Central memory CD8-positive, alpha-beta T cell (primary cell): ENCODE measurements at places on chromosomes 6 and 20.
A peak's percentile ranks its signal among the peaks of the same experiment; 100 is the strongest.

DNA sequence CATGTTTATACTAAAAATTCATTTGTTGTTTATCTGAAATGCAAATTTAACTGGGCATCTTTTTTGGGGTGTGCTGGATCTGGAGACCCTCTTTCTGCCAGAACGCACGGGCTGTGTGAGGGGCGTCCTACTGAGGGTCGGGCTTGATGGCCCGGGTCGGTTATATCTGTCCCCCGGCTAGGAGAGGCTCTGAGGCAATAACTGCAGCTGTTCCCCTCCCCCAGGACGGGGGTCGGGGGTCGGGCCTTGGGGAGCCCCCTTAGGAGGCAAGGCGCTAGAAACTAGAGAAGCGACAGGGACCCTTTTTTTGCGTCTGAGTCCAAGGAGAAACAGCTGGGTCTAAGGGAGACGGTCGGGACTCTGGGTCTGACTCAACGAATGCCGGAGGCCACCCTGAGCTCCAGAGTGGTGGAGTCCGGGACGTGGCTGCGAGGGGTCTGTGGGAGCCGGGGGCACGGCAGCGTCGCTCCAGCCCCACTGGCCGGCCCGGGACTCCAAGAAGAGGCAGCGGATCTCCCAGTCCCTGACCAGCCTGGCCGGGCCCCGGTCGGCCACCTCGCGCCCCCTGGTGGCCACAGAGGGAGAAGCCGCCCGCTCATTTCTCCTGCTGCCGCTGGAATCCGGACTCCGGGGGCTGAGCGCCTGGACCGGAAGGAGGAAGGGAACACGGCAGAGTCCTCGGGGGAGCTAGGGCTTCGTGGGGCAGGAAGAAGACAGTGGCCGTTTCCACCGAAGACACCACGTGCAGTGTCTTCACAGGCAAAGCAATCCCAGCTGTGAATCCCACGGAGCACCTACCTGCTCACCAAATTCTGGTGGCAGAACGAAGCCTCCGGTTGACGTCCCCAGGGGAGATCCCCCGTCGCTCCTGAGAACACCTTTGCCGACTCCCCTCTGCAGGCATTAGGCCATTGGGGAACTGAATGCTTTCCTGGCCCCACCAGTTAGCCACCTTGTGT, 24.0 kb upstream of the SCML4 start:
- DNase-seq, result peak; percentile 81

DNA sequence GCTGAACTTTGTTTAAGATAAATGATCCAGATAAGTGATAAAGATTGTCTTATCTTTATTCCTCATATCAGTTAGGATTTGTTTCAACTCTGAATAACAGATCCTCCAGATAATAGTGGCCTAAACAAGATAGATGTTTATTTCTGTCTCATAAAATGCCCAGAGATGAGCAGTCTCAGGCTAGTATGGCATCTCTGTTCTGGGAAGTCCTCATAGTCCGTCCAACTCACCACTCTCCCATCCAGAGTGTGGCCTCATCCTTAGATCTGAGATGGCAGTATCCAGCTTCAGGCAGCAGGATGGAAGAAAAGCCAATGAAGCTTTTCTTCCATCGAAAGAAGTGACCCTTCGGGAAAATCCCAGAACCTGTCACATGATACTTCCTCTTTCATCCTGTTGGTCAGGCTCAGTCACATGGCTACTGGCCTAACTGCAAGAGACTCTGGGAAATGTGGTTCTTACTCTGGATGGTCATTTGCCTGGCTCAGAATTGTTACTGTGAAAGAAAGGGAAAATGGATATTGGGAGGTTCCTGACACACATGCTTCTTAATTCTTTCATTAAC, 29.4 kb upstream of the TAGAP start:
- DNase-seq, result no peak

GRCh38 chr6:11381801-11382513, 149.5 kb upstream of the NEDD9 start:
- peak; percentile 69 for DNase-seq

GRCh38 chr20:10427060-10427692, 6.8 kb downstream of the MKKS start:
- no peak for DNase-seq

DNA sequence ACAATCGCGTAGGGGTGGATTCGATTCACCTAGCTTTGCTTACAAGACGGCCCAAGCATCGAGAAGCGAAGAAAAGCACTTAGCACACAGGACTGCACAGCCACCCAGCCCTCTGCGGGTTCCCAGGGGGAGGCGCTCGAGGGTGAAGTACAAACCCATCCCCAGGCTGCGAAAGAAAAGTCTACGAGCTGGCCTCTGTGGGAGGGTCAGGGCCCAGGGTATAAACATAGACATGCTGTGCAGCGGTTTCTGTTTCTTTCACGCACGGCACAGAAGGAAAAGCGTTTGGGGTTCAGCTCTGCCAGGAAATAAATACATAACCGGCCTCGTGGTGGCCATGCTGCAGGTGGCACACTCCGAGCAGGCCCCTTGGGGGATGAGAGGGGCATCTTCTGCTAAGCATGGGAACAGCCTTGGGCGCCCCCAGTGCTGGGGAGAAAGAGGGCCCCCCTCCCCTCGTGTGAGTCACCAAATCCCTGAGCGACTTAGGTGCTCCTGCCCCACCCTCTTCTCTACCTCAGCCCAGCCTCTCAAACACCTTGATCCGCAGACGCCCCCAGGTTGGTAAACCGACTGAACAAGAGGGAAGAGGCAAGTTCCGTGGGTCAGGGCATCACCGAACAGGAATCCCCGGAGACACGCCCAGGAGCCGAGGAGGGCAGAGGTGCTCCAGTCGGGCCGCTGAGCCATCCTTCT, 91.6 kb upstream of the RIPOR2 start:
- DNase-seq, result peak; percentile 59

DNA sequence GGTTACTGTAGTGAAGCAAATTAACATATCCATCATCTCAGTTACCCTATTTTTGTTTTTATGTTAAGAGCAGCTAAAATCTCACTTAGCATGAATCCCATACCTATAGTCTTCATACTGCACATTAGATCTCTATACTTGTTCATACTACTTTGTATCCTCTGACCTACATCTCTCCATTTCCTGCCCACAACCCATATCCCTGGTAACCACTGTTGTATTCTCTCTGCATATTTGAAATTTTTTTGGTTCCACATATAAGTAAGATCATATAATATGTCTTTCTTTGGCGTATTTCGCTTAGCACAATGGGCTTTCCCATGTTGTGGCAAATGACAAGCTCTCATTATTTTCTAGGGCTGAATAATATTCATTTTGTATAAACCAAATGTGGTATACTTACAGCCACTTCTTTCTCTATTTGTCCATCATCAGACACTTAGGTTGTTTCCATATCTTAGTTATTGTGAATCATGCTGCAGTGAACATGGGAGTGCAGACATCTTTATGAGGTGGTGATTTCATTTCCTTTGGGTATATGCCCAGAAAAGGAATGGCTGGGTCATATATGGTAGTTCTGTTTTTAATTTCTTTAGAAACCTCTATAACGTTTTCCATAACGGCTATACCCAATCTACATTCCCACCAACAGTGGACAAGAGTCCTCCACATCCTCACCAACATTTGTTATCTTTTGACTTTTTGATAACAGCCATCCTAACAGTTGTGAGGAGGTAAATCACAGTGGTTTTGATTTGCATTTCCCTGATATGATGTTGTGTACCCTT, 39.8 kb downstream of the BACH2 start:
- DNase-seq, result no peak

GRCh38 chr20:53657279-53657678, 63.6 kb upstream of the ZNF217 start:
- DNase-seq, result no peak

GRCh38 chr6:23537828-23538227, 588.2 kb upstream of the NRSN1 start:
- DNase-seq, result no peak

GRCh38 chr6:31246051-31246521, 25.8 kb downstream of the HLA-C start:
- DNase-seq, result no peak

DNA sequence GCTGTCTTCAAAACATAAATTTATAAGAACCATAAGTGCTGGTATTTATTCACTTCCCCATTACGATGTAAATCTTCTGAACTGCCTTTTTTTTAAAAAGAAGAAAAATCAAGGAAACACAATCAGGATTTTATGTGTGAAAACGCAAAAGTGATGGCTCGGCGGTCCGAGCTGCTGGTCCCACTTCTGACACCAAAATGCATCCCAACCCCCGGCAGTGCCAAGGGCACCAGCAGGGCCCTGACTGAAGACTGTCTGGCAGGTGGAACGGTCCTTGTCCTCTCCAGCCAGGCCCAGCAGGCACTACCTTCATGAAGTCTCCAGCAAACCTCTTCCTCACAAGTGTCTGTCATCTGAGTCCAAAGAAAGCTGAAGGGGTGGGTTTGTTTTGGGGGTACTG, 41.2 kb downstream of the TBC1D7 start:
- DNase-seq, result no peak

GRCh38 chr6:44569931-44570385, 182.5 kb downstream of the CDC5L start:
- DNase-seq, result no peak

- no peak for DNase-seq
These were observed 82.0 kb downstream of the PKIB start for GRCh38 chr6:122692175-122692598.

GRCh38 chr20:12597551-12597950, 411.2 kb upstream of the SPTLC3 start:
- DNase-seq, result no peak

DNA sequence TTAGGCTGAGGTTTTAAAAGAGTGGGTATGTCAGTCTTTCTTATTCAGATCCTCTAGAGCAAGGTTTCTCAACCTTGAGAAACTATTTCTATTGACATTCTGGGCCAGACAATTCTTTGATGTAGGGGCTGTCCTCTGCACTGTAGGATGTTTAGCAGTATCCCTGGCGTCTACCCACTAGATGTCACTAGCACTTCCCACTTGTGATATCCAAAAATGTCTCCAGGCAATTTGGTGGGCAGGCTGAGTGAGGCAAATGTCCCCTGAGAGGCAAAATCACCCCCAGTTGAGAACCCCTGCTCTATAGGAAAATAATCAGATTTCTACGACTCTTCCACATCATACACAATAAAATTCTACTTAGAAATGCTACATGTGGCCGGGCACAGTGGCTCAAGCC, 7.7 kb upstream of the ZKSCAN8 start:
- no peak for DNase-seq

DNA sequence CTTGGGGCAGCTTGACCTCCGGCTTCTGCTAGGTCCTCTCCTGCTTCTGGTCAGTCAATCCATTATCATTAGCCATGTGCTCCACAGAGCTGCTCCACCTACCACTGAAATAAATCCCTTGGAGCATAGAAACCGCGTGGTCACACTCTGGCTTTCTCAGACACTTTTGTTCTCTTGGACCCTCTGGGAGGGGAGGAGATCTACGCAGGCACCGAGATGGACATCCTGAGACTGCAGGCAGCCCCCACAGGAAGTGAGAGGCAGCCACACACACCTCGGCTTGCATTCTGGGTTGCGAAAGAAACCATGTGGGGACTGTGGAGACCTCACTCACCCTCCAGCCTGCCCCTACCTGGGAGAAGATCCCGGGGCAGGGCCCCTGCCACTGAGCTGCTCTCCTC, 79.5 kb downstream of the FYN start:
- DNase-seq, result peak; percentile 59

DNA sequence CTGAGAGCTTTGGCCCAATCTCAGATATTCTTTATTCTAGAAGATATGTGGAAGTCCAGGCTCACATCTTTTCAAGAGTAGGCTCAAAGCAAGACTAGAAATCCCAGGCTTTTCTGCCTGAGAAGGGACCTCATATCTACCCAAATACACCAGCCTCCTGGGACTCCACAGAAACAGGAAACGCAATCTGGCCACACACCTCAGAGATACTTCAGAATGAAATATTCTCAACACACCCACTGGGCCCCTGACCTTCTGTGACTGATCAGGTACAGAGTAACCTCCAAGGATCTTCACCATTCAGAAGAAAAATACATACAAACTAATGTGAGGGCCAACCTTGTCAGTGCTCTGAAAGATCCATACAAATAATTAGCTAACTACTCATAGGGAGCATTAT, 183.2 kb downstream of the HIVEP2 start:
- DNase-seq, result no peak

DNA sequence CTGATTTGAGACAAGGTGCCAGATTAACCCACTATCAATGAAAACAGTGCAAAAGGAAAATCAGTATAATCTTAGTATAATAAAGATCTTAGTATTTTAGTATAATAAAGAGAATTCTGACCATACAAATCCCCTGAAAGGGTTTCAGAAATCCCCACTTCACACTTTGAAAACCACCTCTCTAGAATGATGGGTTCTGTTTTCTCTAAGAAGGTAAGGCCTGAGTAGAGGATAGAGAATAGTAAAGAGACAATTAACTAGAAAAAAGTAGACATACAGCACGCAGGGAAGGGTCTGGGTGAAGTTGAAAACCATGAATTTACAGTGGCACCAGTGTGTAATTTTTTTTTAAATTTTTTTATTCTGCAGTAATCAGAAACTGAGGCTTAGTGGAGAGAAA, 73.6 kb downstream of the REV3L start:
- no peak for DNase-seq

- DNase-seq, result peak; percentile 37
These were observed 8.3 kb downstream of the PI16 start for GRCh38 chr6:36962874-36963273.

GRCh38 chr20:46118481-46119020, 437 bp downstream of the CD40 start:
- DNase-seq, result no peak

DNA sequence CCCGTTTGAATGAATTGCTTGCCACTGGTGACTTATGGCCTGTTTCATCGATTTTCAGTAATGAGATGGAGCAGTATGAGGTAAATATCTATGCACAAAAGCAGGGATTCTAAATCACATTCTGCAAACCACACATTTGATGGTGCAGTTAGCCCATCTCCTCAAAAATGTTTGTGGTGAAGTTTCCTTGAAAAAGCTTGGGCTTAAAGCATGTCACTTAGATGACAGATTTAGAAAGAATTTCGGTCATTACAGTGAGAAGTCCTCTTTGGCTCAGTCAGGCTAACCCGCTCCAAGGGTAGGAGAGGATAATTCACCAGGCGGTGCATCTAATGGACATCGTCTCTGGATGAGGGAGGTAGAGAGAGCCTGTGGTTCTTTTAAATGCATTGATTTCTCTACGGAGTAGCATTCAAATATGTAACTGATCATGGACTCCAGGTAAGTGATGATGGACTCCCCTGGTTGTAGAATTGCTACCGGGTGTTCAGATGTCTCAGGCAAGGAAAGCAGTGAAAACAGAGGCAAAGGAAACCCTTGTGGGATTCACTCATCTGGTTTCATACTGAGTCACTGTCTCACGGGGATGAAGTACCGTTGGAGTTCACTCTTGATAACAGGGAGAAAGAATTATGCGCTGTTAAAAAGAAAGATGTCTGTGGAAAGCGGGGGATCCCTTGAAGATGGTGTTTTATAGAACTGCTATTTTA, 65.3 kb downstream of the AIG1 start:
- DNase-seq, result no peak

DNA sequence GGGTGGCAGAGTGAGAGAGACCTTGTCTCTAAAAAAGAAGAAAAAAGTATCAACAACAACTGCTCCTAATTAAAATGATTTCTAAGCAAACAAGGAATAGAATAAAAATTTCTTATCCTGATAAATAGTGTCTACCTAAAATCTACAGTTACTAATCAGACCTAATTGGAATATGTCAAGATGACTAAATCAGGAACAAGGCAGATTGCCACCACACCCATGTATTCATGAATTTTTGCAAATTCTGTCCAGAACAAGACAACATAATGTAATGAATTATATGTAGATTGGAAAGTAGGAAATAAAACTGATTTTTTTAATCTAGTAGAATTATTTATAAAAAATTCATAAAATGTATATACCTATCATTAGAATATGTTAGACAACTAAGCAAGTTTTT, 339.8 kb downstream of the NKAIN2 start:
- DNase-seq, result no peak

GRCh38 chr20:48387675-48388074, 440.1 kb downstream of the PREX1 start:
- DNase-seq, result no peak
